Stimulated activated CD4-positive, alpha-beta T cell treated with anti-CD3 and anti-CD28 coated beads, Interleukin-4, amount 100 ng/mL, for 1 hour (primary cell): ENCODE measurements at places on chromosomes 7 and 10.

DNA sequence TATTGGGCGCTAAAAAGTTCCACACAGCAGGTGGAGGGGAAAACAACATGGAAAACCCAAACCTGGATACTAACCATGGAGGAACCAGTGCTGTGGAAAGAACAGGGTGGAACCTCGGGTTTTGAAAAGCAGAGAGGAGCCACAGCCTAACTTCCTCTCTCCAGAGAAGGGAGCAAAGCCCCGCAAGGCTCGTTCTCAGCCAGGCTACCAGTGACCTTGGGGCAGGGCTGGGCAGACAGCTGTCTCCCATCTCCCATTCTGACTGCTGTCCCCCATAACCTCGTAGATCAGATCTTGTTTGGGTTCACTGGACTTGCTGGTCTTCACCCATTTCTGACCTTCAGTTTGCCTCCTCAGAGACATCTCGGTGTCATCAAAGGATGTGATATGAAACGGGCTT is 47.5 kb upstream of the FGFR2 start:
- no peak for DNase-seq

GRCh38 chr10:31346953-31347352 is 27.9 kb downstream of the ZEB1 start:
- DNase-seq = no peak

DNA sequence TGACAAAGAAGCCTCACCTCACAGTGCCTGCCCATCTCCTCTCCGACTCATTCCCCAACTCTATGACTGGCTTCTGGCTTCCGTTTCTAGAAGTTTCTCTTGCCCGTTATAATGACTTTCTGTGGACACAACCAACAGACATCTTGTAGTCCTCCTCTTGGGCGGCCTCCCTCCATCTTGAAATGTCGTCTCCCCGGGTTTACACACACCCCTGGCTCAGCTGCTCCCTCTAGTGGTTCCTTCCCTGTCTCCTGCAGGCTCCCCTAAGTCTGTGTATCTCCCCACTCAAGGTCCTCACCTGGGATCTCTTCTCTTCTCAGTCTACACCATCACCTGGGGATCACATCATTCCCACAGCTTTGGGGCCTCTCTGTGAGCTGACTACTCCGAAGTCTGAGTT is 123.4 kb upstream of the NEBL start:
- peak; percentile 12 for DNase-seq

DNA sequence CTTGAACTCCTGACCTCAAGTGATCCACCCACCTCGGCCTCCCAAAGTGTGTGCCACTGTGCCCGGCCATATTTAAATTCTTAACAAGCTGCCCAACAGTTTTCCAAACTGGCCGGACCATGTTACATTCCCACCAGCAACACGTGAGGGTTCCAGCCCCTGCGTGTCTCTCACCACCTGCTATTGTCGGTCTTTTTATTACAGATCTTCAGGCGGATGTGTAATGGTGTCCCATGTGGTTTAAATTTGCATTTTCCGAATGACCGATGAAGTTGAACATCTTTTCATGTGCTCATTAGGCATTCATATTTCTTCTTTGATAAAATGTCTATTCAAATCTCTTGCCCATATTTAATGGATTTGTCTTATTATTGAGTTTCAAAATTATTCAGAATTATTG is 11.5 kb downstream of the ELFN1 start:
- DNase-seq = no peak

- DNase-seq = no peak
Measured at GRCh38 chr7:131072505-131073091, 255.1 kb upstream of the MKLN1 start.

GRCh38 chr10:93063977-93064660 is 3.5 kb downstream of the CYP26C1 start:
- DNase-seq = no peak

DNA sequence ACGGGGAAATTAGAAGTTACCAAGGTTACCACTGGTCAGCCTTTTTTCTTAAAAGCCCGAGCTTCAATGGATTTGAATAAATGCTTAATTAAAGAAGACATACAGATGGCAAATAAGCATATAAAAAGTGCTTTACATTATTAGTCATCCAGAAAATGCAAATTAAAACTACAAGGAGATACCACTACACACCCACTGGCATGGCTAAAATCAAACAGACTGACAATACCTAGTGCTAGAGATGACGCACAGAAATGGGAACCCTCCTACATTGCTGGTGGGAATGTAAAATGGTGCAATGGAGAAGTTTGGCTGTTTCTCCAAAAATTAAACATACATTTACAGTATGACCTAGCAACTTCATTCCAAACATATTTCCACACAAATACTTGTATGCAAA is 38.3 kb upstream of the CREB5 start:
- DNase-seq = no peak

DNA sequence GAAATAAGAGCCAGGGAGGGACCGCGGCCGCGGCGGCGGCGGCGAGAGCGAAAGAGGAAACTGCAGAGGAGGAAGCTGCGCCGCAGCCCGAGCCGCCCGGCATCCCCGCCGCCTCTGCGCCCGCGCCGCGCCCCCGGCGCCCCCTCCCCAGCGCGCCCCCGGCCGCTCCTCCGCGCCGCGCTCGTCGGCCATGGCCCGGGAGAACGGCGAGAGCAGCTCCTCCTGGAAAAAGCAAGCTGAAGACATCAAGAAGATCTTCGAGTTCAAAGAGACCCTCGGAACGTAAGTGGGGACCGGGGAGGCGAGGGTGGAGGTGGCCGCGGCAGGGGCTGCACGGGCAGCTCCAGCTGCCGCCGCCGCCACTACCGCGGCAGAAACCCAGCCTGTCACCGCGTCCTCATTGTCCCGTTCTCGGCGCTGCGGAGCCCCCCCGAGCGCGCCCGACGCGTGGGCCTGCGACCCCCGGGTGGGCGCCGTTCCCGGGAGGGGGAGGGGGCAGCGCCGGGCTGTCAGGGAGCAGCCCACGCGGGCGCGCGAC is 351 bp downstream of the CAMK1D start:
- no peak for DNase-seq

- no peak for DNase-seq
Measured at GRCh38 chr7:132083126-132083525, 493.1 kb downstream of the PLXNA4 start.

GRCh38 chr10:32139223-32140073 is 83.2 kb upstream of the KIF5B start:
- no peak for DNase-seq

DNA sequence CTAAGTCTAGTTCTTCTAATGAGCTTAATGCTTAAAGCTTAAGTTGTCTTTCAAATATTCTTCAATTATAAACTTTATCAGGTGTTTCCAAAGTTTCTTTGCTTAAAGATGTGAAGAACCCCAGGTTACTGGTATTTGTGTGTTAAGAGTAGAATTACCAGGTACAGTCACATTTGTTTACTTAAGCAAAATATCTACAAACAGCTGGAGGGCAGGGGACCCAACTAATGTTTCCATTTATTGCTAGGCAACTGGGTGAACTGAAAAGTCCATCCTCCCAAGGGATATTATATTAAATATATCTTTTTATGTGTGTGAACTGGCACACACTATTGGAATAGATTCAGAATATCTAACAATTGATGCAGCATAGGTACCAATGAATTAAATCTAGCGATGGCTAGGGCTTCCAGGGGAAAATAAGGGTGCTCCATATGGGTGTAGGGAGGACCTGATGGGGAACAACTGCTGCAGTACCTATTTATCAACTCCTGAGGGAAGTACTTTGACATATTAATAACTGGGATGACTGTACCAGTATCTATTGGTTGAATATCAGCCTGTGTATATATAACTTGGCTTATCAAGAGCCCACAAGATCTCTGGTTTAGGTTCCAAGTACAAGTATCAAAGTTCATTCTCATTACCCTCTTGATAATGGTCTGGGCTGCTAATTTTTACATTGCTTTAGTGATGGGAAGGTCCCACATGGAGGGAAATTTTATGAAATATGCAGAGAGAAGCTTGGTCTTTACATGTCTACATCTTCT is 10.3 kb upstream of the AGR3 start:
- no peak for DNase-seq

- no peak for DNase-seq
Measured at GRCh38 chr10:120479506-120479905, 22.5 kb downstream of the PLPP4 start.

DNA sequence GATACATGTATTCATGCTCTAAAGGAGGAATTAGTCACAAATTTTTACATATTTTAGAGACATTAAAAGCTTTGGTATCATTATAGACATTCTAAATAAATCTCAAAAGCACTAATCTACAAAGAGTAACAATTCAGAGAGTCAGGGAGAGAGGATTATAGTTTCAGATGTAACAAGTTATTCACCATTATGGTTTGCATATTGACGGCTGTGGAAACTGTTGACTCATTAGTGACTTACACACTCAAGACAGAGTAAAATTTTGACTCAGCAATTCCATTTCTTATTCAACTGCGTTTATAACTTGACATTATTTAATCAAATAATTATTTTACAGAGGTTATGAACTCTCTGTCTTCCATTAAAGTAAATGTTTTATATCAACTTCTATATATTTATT is 95.4 kb upstream of the SEMA3C start:
- no peak for DNase-seq

GRCh38 chr7:129464194-129464593 is 30.0 kb downstream of the STRIP2 start:
- no peak for DNase-seq

- DNase-seq = no peak
Measured at GRCh38 chr10:79275105-79275430, 72.2 kb upstream of the PPIF start.

DNA sequence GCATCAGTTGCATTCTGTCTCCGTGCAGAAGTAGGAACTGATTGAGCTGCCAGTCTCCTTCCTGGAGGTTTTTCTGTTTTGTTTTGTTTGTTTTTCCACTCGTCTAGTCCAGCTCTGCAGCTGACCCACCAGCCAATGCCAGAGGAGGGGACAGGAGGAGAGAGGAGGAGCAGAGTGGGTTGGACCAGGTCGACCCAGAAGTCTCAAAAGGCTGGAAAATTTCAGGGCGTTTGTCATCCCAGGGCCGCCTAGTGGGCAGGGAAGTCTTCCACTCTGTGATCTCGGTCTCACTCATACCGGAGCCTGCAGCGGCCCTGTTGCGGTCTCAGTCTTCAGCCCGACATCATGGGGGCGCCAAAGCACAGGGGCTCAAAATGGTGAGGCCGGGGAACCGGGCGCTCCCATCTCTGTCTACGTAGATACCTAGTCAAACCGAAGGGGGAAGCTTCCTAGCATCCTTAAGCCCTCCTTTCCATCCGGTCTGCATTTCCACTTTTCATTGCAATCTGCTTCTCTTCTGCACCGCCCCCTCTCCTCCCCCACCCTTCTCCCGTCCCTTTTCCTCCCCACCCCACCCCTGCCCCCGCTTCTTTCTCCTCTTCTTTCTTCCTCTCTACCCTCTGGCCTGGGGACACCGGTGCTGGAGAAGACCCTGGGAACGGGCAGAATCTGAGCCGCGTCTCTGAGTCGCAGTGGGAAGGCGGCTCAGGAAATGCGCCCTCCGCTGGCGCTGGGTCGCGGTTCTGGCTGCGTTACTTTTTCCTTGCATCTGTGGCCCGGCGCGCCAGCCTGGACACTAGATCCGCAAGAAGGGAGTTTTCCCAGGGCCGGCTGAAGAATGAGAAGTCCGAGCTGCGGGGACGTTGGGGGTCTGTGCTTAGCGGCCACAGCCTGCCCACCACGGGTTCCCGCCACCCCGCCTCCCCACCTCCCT is 16.2 kb upstream of the PAX2 start:
- DNase-seq = no peak

- DNase-seq = no peak
Measured at GRCh38 chr10:822197-822596, 109.3 kb downstream of the LARP4B start.

GRCh38 chr10:17793823-17794644 is 15.1 kb upstream of the MRC1 start:
- no peak for DNase-seq

DNA sequence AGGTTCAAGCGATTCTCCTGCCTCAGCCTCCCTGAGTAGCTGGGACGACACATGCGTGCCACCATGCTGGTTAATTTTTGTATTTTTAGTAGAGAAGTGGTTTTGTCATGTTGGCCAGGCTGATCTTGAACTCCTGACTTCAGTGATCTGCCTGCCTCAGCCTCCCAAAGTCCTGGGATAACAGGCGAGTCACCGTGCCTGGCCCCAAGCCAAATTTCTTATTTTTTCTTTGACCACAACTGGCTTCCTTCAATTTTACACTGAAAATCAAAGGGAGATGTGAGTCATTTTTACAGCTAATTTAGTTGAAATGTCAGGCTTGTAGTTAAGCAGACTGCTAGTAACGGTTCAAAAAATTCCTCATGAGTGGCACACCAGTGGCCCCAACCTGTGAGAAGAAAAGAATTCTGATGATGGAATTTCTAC is 7.8 kb downstream of the RNF216 start:
- DNase-seq = peak; percentile 20

DNA sequence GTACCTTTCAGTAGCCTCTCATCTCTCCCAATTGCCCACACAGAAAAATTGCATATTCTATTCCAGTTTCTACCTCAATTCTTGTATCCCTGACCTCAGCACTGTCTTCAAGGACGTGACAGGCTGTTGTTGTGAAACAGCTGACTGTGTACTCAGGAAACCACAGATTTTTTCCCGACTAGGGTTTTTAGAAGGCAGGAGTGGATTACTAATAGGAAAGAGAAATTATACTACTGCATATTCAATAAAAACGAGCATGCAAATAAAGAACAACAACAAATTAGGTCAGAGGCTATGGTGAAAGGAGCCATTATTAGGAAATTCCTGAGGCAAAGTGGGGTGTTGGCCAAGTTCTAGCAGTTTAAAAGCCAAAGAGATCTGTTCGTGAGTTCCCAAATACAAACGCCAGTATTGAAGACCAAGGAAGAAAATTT is 93.4 kb downstream of the DOCK4 start:
- no peak for DNase-seq

DNA sequence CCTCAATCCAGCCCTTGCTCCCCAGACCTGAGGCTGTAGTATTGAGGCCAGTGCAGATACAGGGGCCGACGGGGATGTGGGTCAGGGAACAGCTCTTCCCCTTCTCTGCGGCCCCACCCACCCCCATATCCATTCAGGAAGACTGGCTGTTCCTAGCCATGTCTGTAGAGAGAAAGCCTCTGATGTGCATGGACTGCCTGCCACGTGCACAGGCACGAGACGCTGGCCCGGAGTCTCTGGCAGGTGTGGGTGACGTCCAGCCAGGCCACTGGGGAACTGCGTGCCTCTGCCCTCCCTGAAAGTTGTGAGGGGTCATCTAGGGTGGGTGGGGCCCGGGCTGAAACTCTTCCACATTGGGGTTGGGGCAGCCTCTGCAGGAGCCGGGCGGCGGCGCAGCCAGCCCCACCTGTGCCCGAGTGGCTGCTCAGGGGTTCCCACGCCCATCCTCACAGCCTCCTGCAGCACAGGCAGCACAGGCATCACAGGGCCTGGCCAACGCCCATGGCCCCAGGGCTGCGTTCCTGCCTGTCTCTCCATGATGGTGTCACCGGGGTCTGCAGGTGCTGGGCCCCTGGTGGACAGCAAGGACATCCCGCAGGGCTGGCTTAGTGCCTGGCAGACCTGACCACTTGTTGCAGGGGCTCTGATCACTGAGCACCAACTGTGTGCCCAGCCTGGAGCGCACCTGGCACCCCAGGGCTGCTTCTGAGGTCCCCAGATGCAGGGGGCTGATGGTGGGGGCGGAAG is 27.5 kb downstream of the MICALL2 start:
- no peak for DNase-seq
